CD4-positive, alpha-beta T cell treated with Interleukin-2 at 100 ng/mL for 4 hours (primary cell): ENCODE measurements at places on chromosomes 12 and 14.

- DNase-seq = no peak
Observed at GRCh38 chr12:91441993-91442952, 259.7 kb upstream of the DCN start.

DNA sequence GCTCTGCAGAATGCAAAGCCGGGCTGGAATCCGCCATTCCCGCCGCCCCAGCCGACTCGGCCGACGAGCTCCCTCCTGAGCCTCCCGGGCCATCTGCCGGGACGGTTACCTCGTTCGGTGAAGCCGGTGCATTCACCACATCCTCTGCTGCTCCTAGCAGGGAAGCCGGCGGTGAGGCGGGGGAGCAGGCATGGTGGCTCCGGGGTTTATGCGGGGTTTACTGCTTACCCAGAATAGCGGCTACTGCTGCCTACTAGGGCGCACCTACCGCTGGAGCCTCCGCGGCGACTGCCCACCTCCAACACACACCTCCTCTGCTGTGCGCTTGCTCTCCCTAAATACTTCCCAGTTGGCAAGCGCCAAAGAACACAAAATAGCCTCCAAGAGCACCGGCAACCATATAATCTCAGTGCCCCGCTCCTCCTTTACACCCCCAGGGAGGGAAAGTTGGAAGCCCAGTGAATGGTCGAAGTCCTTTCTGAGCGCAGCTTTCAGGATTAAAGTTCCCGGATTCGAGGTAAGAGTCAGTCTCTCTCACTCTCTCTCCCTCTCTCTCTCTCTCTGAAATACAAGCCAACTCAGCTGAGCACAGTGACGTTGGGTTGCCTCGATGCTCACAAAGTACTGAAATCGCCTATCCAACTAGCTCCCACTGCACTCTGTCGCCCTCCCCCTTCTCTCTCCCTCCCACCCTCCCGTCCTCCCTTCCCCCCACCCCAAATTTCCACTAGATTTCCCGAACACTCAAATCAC is at the start of gene TBX5:
Gene TBX5 (minus strand): TSS at position 626 of the 753 bp plus-strand sequence. CDS start 2,246 bp downstream, outside the sequence.
- DNase-seq = no peak

GRCh38 chr12:62044450-62045135 is 215.6 kb upstream of the USP15 start:
- DNase-seq = no peak

GRCh38 chr14:89489761-89490437 is 72.9 kb upstream of the FOXN3 start:
- DNase-seq = no peak

DNA sequence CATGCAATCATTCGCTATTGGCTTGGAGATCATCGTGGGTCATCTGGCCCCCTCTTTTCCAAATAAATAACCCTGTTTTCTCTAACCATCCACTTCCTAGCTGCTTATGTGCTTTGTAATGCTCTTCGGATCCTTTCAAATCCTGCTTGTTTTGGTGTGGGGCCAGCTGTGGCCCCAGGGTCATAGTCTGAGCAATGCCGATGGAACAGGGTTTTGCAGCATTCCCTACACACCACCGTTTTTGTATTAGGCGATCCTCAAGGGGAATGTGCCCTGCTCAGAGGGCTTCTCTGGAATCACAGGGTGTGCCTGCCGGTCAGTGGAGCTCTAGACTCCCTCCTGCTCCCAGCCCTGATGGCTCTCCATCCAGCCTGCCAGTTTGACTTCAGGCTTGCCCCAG is 78.1 kb upstream of the NRXN3 start:
- no peak for DNase-seq

DNA sequence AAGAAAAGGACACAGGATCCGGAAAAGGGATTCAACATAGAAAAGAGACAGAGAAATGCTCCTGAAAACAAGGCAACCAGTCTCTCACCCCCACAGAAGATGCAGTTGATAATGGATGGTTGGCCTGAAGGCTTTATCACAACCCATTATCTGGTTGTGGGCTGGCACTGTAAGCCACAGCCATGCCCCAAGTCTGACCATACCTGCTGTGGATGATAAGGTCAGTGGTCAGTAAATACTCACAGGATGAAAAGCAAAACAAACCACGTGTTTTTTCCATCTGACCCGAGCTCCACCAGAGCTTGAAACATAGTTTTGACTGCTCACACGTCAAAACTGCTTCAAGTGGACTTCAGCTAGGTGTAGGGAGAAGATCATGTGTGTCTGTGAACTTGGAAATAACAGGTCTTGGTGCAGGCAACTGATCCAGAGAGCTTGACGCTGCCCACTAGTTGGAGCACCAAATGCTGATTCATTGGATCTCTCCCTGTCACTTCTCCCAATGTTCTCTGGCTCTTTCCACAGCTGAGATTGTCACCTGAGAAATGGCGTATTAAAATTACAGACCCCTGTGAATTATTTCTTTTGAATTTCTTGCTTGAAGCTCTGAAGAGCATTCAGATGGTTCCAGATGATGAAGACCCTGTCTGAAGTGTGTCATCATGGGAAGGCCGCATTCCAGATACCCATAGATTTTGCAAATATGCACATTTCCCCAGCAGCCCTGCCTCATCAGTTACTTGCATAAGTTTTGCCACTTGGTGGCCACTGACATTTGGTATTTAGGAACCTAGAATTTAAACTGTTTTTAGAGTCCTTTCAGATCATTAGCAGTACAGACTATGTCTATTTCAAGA is 8.5 kb downstream of the TMEM233 start:
- DNase-seq = no peak

DNA sequence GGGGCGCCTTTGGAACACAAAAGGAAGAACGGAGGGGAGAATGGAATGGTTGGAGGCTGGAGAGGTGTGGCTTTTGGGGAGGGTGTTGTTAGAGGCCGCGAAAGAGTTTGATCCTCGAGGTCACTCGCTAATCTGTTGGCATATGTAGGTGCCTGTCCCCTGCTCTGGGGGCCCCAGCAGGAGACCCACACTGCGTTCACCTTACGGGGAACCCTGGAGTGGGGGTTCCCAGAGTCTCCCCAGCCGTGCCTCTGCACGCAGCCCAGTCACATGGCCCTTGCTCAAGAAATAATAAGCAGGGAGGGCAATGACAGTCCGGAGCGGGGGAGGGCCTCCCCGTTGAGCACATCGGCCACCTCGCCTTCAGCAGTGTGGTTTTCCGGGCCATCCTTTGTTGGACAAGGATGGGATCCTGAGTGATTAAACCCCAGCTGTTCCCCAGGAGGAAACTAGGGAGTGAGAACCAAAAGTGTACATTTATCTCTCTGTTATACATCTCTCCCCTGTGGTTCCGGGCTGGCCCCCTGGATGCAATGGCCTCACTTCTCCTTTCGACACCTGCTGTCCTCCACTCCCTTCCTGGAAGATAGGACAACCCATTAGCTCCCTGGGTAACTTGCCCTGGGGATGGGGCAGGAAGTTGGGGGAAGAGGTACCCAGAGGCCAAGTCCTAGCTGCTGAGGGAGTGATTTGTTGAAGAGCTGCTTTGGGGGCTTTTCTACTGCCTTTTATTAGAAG is 1.3 kb downstream of the PLEKHG3 start:
- no peak for DNase-seq

DNA sequence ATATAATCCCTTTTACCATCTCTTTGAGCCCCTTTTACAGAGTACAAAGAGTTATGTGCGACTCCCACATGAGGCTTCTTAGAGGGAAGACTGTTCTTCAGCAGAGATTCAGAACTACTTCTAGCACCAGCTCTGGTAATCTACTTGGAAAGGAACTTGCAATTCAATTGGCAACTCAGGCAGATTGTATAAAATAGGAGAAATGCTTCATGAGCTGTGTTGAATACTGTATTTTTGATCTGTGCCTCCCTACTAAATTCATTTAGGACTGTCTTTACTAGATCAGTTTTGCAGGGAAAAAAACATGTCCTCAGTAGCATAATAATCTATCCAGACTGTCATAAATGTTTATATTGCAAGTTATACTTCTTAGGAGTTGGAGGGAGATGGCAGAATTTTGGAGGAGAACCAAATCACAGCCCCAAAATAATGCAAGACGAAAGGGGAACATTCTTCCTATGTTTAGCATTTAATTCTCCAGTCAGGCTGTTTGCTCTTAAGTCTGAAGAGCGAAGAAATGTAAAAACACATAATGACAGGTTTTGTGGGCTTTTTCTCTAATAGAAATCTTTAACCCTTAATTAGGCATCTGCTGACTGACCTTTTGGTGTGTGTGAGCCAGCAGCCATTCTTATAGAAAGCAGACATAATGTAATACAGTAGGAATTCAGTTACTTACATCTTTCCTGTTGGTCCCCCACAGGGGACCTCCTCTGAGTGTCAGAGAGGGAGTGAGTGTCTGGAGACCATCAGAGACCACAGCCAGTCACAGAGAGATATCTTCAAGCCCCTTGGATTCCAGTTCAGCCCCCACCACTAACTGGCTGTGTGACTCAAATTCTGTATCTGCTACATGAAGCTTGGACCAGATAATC is 3.9 kb downstream of the ANO4 start:
- DNase-seq = no peak

- DNase-seq = no peak
Observed at GRCh38 chr12:109720152-109720856, 6.7 kb downstream of the FAM222A start.

- DNase-seq = no peak
Observed at GRCh38 chr12:91331371-91331770, 148.8 kb upstream of the DCN start.

- peak; percentile 2 for DNase-seq
Observed at GRCh38 chr14:58749066-58749669, 111.4 kb downstream of the DACT1 start.

DNA sequence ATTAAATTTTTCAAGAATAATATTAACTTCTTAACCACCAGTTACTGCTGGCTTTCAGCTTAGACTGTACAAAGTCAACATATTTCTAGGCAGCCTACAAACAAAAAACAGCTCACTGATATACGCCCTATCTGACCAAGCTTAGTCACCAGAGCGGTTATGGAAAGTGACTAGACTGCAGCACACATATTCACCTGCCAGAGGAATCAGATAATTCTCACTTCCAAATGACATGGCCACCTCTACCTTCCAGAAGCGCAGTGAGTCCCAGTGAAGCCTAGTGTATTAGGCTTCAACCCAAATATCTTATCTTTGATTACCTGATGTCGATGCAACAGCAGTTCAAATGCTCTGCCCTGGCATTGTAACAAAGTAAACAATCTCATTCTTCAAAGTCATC is 8.5 kb downstream of the STXBP6 start:
- no peak for DNase-seq

GRCh38 chr14:90274019-90274418 is 17.7 kb downstream of the PSMC1 start:
- DNase-seq = no peak

DNA sequence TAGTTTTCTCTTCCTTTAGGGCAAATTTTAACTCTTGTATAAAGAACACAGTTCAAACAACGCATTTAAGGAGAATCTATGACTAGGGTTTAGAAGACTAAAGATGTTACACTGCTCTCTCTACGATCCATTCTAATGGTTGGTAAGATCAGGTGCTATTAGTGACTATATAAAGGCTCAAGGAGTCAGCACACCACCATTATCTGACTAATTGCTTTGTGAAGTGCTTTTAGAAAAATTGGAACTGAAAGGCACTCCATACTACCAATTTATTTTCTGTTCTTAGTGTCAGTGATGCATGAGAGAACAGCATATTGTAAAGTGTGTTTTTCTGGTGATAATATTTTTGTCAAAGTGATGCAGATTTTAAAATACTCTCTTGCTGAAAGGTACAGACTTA is 136.8 kb downstream of the SYT1 start:
- no peak for DNase-seq

DNA sequence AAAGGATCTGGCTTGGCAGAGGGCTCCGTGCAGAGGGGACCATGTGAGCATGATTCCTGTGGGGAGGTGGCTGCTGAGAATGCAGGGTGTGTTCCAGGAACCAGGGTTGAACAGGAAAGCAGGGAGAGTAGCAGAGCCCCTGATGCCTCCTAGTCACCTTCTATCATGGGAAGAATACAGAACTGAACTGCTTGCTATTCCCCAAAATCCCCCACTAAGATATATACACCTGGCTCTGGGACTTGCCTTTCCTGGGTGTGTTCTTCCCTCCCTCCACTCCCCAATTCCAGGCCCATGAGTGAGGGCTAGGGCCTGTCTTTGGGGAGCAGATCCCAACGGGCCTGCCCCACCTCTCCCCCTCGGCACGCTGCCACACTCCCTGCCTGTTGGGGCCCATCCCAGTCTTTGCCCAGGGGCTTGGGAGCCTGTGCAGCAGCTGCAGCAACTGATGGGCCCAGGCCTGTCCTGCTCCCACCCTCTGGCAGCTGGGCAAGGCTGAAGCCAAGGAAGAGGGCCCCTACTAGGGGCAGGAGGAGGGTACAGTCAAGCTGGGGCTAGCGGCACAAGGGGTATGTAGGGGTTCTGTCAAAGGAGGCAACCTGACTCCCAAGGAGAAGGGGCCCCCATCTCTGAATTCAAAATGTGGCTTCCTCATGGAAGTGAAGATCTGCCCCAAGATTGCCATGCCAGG is 3.2 kb downstream of the AJUBA start:
- DNase-seq = no peak

GRCh38 chr12:75834591-75834990 is 197.0 kb downstream of the PHLDA1 start:
- DNase-seq = no peak

GRCh38 chr14:92649934-92650545 is 98.4 kb downstream of the LGMN start:
- DNase-seq = peak; percentile 23

- no peak for DNase-seq
Observed at GRCh38 chr14:64729386-64730060, 25.3 kb downstream of the PLEKHG3 start.

GRCh38 chr12:67702136-67702535 is 53.6 kb downstream of the DYRK2 start:
- DNase-seq = no peak

GRCh38 chr12:113059071-113059595 is 2.6 kb downstream of the DTX1 start:
- DNase-seq = no peak

DNA sequence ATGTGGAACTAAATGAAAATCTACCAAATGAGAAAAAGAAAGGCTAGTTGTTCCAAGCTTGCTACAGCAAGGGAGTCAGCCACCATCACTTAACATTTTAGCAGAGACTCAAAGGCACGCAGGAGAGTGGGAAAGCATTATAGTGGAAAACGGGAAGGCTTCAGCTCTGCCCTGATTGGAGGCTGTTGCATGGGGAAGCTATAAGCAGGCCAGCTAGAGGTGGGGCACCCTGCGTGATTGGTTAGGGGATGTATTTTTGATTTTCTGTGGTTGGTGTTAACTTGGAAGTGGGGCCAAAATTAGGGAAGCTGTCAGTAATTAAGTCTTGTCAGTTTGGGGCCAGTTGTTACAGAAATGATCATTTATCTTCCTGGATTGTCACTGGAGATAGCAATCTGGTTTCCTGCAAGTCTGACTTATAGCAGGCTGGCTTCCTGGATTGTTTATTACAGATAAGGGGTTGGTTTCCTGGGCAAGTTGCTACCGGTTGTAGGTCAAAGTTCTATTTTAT is 93.9 kb downstream of the FAR2 start:
- DNase-seq = no peak

- DNase-seq = no peak
Observed at GRCh38 chr14:67986131-67986841, 166.7 kb downstream of the RAD51B start.

GRCh38 chr12:28537474-28537873 is 347.2 kb downstream of the CCDC91 start:
- no peak for DNase-seq

DNA sequence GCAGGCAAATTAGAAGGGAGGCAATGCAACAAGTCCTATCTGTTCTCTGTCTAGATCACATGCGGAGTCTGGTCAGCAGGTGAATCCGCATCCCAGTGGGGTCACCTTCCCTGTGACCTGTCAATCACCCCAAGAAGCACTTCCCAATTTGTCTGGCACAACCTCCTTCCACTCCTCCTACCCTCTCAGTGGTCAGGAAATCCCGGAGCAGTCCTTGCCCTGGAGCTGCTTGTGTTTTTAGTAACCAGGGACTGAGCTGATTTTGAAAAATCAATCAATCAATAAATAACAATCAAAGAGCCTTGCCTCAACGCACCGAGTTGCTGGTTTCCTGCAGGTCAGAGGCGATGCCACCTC is 572 bp upstream of the ACSS3 start:
- DNase-seq = no peak
